ENCODE measurements at places on chromosomes 6 and 20.

- no peak for DNase-seq
Observed at GRCh38 chr6:98308564-98308963, 525.8 kb upstream of the POU3F2 start.

- DNase-seq = no peak
Observed at GRCh38 chr6:33914645-33915044, 110.8 kb upstream of the MLN start.

- DNase-seq = no peak
Observed at GRCh38 chr6:551829-552350, 105.0 kb downstream of the HUS1B start.

DNA sequence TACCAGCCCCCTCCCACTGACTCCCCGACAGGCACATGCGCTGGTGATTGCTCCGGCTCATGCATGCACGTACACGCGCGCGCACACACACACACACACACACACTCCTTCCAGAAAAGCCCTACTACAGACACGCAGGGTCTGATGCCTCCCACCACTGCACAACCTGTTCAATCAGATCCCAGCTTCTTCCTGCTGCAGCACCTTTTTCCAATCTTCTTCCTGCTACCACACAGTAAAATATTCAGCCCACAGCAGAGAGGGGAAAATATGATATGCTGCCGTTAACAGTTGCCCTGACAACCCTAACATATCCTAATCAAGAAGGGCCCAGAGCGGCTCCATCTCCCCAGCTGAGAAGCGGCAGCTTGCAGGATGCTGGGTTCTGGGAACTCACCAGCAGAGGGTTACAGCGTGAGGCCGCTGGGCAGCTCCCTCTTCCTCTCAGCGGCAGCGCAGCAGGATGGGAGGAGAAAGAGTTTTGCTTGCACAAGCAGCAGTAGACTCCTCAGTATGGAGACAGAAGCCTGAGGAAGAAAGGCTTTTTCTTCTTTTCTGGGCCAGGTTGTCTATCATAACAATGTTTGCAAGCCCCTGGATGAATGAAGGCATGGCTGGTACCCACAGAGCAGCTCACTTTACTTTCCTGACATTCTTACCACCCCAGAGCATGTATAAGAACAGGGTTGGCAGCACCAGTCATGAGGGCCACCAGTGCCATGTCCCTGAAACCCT is 23.9 kb downstream of the MAP7 start:
- no peak for DNase-seq

- DNase-seq = no peak
Observed at GRCh38 chr6:134295953-134296553, 21.9 kb downstream of the SGK1 start.

- DNase-seq = no peak
Observed at GRCh38 chr6:90820436-90820835, 233.6 kb upstream of the MAP3K7 start.

GRCh38 chr20:35598899-35599775 is 16.5 kb upstream of the SPAG4 start:
- DNase-seq = no peak

DNA sequence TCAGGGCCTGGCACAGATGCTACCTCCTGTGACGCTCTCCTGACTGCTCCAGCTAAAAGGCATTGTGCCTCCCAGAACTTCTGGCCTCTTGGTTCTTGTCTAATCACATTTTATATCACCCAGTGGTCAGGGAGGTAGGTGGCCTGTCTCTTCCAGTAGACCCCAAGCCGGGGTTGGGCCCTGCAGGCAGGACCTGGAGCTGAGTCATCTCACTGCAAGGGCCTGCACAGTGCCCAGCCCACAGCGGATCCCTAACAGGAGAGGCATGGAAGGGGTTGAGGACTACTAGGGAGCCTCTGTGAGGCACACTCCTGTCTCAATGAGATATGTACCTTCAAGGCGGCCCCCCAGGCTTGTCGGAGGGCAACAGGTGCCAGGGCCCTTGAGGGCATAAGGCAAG is 6.4 kb downstream of the LEMD2 start:
- no peak for DNase-seq

GRCh38 chr6:36463676-36464075 is 20.9 kb downstream of the KCTD20 start:
- no peak for DNase-seq

DNA sequence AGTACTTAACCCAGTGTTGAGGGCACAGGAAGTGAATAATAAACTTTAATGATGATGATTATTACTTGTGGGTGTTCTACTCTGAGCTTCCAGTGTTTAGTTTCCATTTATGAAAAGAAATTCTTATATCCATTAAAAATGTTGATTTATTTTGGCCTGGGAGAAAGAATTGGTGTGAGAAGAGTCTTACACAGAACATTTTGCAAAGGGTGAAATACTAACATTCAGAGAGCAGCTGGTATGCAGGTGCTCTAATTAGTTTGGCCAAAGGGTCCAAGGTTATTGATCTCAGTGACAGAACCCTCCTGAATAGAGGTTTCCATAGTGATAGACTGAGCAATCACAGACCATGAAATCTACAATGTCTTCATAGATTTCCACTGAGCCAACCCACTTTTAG is 4.4 kb downstream of the OSER1 start:
- no peak for DNase-seq

GRCh38 chr6:128719786-128720185 is 163.2 kb upstream of the LAMA2 start:
- DNase-seq = no peak

DNA sequence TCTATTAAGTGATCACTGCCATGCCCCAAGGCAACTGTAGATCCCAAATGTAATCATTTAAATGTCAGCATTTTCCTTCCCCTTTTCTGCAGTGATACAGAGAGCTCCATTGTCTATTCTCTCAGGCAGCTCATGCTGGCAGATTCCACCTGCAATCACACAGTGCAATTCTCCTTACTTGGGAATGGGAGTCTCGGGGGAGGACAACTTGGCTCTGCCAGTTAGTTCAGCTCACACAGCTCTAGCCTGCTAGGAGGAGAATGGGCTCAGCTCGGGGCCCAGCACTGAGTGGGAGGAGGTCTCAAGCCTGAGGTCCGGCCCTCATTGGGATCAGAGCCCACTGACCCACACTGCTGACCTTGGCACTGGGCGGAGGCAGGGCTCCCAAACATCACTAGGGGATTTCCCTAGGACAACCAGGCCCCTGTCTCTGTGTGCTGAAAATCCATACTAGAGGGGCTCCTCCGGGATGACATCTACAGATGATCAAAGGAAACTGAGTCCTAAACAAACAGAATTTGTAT is 109.2 kb upstream of the ASF1A start:
- no peak for DNase-seq

- no peak for DNase-seq
Observed at GRCh38 chr6:170232186-170233002, 58.5 kb downstream of the DLL1 start.

DNA sequence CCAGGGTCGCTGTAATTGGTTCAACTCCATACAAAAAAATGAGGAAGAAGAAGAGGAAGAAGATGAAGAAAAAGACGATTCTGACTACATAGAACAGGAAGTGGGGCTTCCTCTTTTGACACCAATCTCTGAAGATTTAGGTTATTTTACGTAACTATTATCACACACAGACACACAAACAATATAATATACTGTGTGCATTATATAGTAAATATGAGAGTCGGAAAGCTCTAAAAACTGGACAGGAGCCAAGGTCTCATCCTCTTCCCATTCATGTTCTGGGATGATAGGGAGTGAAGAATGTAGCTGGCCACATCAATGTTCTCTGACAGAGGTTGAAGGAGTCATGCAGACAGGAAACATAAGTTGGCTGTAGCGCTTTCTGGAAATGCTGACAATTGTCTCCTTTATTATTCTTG is 13.3 kb downstream of the RSPH4A start:
- no peak for DNase-seq

- no peak for DNase-seq
Observed at GRCh38 chr6:157096522-157096921, 226.8 kb downstream of the TMEM242 start.

DNA sequence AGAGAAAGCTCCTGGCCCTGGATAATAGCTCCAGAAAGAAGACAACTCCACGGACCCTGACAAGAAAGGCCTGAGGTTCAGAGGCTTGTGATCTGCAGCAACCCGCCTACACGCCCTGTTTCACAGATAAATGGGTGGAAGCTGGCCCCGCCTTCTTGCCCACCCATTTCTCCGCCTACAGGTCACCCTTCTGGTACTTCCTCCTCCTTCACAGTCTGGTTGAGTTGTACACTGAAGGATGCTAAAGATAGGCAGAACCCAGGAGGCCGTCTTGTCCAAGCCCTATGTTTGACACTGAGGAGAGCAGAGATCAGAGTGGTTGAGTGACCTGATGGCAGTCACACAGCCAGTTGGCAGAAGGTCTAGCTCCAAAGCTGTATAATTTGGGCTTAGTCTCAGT is 34.2 kb upstream of the MDGA1 start:
- no peak for DNase-seq

DNA sequence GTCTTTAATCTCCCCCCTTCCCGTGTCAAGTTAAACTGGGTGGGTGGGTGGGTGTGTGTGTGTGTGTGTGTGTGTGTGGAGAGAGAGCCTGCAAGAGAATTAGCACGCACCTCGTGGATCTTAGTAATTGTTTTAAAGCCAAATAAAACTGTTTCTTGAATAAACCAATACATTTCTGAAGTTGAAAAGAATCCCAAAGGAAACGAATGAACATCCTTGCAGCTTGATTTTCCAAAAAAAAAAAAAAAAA is 381 bp upstream of the BICRAL start:
- no peak for DNase-seq

DNA sequence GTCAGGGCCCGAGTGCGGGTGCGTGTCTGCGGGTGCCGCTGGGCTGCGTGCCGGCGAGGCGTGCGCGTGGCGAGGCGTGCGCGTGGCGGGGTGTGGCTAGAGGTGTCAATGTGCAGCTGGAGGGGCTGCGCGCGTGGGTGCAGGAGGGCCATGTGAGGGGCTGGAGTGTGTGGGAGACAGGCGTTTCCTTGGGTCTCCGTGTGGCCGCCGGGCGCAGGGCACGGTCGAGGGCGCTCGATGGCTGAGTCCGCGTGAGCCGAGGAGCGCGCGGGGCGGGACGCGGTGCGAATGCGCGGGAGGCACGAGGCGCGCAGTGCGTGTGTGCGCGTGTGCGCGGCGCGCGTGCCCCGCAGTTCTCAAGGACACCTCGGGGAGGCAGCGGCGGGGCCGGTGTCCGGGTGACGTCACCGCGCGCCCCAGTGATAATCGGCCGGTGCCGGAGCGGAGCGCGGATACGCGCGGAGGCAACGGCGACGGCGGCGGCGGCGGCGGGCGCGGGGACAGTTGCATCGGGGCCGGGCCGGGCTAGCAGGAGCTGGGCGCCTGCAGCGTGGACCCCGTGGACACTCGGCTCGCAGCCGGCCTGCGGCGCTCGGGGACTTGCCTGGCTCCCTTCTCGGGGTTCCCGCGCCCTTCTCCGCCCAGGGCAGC is 38.7 kb downstream of the YTHDF1 start:
- no peak for DNase-seq

- DNase-seq = no peak
Observed at GRCh38 chr20:62358171-62359042, 8.7 kb downstream of the LAMA5 start.

GRCh38 chr6:6811128-6812009 is 222.8 kb downstream of the LY86 start:
- no peak for DNase-seq

DNA sequence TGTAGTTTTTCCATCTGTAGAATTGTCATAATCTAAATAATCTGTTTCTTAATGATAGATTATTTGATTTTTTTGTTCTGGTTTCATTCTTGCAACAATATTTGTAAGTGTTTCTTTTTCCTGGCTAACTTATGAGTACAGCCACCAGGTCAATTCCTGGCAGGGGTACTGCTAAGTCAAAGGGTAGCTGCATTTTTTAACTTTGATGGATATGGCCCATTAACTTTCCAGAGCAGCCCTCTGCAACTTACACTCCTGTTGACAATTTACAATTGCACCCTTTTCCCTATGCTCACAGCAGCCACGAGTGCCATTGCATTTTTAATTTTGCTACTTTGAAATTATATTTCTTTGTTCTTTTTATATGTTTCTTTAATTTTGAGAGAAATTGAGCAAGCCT is 209.3 kb upstream of the CST7 start:
- DNase-seq = no peak

- DNase-seq = no peak
Observed at GRCh38 chr20:62818592-62819493, 2.0 kb downstream of the COL9A3 start.

DNA sequence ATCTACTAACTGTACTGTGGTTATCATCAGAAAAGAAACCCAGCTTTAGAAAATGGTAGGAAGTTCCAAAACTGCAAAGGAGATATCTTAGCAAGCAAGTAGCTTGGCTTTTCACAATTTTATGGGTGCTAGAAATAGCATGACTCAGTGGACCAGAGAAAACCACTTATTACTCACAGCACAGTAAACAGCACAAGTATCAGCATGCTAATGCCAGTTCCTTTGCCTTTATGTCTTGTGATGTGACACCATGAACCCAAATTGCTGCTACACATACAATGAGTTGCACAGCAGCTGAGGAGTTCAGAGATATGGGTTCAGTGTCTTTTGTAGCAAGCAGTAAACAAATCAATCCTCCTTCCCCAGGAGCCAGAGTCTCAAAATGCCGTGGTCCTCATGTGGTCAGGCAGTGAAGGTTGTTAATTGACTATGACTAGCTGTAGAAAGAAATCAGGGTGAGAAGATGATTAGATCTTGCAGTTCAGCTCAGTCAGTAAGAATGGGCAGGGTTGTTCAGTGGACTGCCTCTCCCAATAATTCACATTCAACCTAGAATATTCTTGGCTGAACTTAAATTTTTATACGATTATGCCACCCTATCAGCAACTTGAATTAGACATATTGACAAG is 73.3 kb downstream of the OPRM1 start:
- DNase-seq = no peak

DNA sequence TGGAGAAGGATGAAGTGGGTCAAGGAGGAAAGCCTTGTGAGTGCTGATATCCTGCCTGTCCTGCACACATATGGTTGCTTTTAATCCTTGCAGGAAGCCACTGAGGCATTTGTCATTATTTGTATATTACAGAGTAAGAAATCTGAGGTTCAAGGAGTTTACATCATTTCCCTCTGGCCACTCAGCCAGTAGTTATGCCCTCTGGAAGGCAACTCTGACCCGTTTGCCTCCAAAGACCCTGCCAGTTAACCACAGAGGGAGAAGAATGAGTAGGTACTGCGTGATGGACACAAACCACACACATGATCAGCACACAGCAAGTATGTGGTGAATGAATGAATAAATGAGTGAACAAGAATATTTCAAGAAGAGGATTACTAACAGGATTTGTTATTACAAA is 7.9 kb upstream of the FAM210B start:
- no peak for DNase-seq

DNA sequence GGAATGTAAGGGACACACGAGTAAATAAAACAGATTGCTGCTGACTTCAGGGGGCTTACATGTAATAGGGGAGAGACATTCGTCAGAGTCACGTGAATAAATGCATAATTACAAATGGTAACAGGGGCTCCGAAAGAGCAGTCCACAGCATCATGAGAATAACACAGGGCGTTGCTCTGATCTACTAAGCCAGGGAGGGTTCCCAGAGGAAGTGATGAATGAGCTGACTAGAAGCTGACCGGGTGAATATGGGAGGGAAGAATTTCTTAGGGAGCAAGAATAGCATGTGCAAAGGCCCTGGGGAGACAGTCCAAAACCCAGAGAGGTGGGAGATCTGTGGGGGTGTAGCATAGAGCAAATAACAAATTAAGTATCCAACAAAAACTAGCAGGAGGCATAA is 2.4 kb downstream of the BPI start:
- no peak for DNase-seq
